ENCODE measurements at places on chromosomes 11 and 22.

- DNase-seq, result peak; percentile 80
Observed at GRCh38 chr22:42649246-42650099, at the start of gene CYB5R3. Gene CYB5R3, minus strand, starts transcription at chr22:42649392. Its CDS starts 77 bp downstream, at chr22:42649315.

DNA sequence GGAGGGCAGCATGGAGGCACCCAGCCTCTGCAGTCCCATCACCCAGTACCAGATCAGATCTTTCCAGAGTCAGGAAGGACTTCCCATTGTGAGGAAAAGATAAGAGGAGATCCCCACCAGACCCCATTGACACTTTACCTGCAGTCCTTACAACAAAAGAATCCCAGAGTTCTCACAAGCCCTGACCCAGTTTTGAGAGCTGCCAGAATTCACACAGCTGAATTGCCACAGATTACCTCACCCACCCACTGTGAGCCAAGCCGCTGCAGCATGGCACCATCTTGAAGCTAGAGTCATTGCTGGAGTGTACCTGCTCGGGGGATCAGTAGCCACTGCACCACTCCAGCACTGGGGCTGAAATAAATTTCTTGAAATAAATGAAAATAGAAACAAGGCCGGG lies 91.8 kb upstream of the UBASH3B start:
- no peak for DNase-seq

DNA sequence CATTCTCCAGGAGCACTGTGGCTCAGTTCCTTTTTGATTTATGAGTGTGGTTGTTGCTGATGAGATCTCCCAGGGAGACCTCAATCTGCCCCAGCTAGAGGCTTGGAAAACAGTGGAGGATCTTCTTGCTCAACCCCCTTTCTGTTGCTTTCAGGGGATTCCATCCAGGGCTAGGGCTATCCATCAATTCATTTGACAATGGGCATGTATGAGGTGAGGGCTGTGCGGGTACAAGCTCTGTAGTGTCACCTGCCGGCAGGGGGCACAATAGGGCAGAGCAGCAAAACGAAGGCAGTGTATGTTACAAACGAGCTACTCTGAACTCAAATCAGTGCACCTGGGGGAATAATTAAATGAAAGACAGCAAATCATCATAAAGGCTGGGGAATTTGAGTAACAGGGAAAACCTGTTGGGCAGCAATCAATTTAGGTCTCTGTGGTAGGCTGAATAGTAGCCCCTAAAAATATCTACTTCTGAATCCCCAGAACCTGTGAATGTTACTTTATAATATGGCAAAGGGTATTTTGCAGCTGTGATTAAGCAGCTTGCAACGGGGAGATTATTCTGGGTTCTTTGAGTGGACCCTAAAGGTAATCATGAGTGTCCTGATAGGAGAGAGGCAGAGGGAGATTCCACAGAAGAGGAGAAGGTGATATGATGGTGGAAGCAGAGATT lies 170.3 kb upstream of the ZBED5 start:
- DNase-seq, result peak; percentile 52

DNA sequence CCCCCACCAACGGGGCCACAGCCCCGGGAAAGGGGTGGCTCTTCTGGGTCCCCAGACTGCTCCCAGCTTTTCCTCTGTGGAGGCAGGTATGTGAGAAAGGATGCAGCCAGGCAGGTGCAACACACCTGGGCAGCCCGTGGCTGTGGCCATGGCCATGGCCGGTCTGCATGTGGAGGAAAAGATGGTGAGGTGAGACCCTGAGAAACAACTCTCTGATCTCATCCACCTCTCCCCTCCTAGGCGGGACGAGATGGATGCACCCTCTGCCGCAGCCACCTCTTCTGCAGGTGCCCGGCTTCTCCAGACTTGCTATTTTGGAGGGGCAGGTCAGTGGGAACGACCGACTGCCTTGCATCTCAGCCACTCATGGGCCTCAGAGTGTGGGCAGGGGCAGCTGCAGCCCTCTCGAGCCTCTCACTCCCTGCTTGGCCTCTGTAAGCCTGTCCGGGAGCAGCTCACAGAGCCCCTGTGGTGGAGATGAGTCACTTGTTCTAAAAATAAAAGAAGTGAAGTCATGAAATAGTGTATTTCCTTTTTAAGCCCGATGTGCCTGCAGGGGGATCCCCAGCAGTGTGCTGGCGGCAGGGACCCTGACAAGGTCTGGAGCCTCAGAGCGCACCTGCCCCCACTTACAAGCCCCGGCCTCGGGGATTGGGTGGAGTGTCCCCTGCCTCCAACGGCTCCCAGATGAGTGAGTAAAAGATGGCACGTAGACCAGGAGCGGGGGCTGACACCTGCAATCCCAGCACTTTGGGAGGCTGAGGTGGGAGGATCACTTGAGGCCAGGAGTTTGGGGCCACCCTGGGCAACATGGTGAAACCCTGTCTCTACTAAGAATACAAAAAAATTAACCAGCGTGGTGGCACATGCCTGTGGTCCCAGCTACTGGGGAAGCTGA lies 10.7 kb downstream of the SMIM38 start:
- DNase-seq, result peak; percentile 86

DNA sequence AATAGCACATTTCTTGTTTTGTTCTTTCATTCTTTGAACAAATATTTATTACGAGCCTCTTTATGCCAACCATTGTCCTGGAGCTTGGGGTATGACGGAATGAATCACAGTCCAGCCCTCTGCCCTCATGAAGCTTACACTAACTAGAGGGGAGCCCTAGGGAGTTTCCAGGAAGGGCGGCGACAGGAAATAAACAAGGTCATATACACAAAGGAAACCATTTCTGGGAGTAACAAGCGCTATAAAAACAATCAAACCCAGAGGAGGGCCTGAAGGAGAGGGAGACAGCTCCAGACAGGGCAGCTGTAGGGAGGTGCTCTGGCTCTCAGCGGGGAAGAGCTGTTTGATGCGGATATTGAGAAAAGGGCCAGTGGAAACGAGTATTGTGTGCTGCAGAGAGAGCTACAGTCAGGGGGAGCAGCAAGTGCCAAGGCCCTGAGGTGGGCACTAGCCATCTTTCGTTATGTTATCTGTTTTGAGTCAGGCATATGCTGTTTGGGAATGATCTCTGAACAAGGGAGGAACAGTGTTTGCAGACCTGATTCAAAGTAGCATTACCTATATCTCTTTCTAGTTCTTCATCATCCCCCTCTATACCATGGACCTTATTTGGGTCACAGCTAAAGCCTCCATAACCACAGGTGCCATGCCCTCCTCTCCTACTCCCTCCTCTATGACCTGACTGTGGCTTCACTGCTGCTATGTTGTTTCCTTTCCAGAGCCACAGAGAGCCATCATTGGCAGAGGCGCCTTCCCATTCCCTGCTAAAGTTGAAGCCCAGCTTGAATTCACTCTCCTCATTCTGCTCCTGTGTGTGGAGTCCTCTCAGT lies 15.3 kb upstream of the ZBTB16 start:
- DNase-seq, result no peak

DNA sequence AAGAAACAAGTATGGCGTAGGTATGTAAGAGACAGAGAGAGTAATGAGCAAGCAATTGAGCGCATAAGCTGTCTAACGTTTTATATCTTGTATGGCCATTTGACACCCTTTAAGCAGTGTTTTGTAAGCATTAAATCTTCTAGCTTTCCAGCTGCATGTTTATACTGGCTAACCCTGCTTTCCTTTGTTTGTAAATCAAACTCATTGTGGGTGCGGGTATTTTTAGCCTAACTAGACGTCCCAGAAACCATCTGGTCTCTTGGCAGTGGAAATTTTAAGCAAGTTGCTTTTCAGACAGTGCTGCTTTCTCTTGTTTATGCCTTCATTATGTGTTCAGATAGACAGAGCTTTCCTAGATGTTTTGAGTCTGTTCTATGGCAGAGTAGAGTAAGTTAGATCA lies 73.5 kb downstream of the RNF169 start:
- no peak for DNase-seq

DNA sequence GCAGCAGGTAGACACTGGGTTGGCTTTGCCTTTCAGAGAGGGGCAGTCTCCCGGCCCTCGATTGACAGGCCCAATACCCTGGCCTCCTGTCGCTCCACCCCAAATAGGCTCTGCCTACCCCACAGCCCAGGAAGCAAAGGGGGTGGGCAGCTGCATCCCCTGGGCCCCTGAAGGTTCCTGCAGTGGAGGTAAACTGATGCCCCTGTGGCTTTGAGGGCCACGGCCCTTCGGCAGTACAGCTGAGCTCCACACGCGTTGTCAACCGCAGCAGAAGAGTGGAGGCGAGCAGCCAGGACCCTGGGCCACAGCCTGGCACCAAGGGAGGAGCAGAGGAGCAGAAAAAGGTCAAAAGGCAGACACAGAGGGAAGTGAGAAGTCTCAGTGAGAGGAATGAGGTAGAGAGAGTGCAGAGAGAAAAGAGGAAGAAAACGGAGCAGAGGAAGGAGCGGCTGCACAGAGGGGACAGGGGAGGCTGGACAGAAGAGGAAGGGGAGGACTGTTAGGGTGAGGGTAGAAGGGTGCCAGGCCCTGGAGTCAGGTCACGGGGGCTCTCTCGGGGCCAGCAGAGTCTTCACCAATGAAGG lies 64.0 kb downstream of the SLC22A12 start:
- DNase-seq, result peak; percentile 76

All from inflammatory macrophage treated with lipopolysaccharide for 4 hours (primary cell).